Mesenteric fat pad (tissue), 1 donor: ENCODE measurements at places on chromosomes 3 and 15.

DNA sequence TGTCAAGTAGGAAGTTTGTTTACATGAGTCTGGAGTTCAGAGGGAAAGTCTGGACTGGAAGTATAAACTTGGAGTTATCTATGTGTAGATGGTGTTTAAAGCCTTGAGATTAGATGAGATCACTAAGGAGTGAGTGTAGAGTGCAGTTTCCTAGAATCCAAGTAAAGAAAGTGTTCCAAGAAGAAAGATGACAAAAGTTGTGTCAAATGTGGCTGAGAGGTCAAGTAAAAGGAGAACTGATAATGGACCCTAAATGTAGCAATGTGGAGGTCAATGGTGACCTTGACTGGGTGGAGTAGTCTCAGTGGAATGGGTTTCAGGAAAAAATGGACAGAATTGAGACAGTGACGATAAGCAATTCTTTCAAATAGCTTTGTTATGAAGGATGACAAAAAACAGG lies 39.9 kb upstream of the ULK4 start:
- no peak for DNase-seq

DNA sequence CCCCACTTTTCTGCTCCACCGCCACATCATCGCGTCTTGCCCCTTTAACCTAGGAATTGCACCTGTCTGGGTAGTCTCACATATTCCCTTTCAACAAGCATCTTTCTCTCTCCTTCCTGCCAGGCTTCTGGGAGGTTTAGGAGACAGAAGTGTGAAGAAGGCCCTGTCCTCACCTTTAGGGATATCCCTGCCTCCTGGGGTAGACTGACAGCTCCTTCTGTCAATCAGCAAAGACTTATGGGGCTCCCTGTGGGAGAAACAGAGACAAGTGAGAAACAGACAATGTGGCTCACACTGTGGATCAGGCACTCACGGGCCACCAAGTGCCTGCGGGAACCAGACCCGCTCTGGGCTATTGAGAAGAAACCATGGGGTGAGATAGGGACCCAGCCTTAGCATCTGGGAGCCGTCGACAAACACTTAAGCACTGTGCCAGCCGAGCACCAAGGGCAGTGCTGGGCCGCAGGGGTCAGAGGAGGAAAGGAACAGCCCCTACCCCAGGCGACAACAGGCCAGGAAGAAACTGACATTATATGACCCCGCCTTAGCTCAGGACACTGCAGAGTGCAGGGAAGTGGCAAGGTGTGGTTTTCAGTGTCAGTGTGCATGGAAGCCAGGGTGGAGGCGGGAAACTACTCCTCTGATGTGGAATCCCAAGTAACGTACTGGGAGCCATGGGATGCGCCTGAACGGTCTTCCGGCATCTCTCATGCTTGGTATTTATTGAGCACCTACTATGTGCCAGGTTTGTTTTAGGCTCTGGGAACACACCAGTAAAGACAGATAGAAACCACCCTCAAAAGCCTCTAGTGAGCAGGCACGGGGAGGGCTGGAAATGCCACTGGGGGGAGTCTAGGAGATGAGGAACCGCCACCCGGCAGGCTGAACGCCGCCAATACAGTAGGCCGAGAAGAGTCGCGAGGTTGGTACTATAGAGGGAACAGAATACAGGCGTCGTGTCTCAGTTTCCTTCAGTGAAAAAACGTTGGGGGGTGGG lies 1.8 kb downstream of the EFCC1 start:
- DNase-seq = no peak

GRCh38 chr3:196638861-196639482 lies 522 bp upstream of the NRROS start:
- DNase-seq = no peak

DNA sequence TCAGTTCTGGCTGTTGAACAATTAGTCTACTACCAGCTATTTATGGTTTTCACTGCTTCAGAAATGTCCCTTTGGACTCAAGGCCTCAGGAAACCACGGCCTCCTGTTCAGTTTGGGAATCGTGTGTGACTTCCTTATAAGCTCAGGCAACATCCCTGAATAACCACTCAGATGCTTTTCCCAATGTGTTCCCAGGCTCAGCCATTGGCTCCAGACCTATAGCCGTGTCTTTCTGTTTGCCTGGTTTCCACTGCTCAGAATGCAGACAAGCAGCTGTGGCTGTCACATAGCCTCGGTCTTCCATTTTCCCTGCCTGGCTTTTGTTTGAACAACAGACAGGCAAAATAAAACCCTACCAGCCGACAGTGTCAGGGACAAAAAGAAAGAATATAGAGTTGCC lies 63.2 kb upstream of the ATP2B2 start:
- DNase-seq = no peak

DNA sequence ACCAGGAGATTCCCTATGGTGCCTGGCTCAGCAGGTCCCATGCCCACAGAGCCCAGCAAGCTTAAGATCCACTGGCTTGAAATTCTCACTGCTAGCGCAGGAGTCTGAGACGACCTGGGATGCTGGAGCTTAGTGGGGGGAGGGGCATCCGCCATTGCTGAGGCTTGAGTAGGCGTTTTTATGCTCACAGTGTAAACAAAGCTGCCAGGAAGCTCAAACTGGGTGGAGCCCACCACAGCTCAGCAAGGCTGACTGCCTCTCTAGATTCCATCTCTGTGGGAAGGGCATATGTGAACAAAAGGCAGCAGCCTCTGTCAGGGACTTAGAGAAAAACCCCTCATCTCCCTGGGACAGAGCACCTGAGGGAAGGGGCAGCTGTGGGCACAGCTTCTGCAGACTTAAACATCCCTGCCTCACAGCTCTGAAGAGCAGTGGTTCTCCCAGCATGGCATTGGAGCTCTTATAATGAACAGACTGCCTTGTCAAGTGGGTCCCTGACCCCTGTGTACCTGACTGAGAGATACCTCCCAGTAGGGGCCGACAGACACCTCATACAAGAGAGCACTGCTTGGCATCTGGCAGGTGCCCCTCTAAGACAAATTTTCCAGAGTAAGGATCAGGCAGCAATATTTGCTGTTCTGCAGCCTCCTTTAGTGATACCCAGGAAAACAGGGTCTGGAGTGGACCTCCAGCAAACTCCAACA lies 231.5 kb upstream of the SETMAR start:
- no peak for DNase-seq
